ENCODE measurements at places on chromosomes 5 and 9. TPM values are rescaled to one million over a fixed set of nuclear protein-coding genes. Genes with fewer than 3 reads are reported as not detected.

The PLCXD3 gene
- not detected for total RNA-seq

The AMBP gene
- total RNA-seq: not detected

The FBP2 gene
- not detected for total RNA-seq

- DNase-seq: no peak
Observed at GRCh38 chr9:5518937-5519319, 8.6 kb downstream of the PDCD1LG2 start.

GRCh38 chr9:27053369-27054022 is 48.0 kb upstream of the LRRC19 start:
- no peak for DNase-seq

GRCh38 chr9:106930477-106930876 is 67.5 kb downstream of the ZNF462 start:
- DNase-seq: no peak

DNA sequence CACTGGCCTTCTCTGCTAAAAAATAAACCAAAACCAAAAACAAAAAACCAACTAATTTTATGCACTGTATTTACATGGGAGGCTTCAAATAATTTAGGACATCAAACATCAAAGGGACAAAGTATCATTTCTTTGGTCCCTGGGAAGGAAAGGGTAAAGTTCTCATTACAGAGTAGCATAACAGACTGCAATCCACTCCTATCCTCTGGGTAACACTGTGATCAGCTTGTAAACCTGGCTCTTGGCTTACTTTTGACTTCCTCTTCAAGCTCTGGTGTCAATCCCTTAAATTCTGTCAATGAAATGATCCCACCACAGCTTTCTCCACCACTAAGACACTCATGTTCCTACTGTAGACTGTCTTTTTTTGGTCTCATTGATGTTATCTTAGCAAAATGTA is 69.8 kb upstream of the VCAN start:
- DNase-seq: no peak

- DNase-seq: no peak
Observed at GRCh38 chr5:112143690-112144089, 275.4 kb downstream of the EPB41L4A start.

- DNase-seq: no peak
Observed at GRCh38 chr9:114216081-114216480, 60.7 kb downstream of the COL27A1 start.

GRCh38 chr5:132392978-132393825 is 23.7 kb downstream of the SLC22A5 start:
- no peak for DNase-seq

GRCh38 chr5:170144286-170145023 is 38.8 kb downstream of the FOXI1 start:
- DNase-seq: no peak

GRCh38 chr9:9142001-9142400 is 1342.4 kb upstream of the DMAC1 start:
- DNase-seq: no peak

- DNase-seq: no peak
Observed at GRCh38 chr5:126002222-126002897, 420.8 kb upstream of the GRAMD2B start.
